ENCODE measurements at places on chromosomes 6 and 20.

DNA sequence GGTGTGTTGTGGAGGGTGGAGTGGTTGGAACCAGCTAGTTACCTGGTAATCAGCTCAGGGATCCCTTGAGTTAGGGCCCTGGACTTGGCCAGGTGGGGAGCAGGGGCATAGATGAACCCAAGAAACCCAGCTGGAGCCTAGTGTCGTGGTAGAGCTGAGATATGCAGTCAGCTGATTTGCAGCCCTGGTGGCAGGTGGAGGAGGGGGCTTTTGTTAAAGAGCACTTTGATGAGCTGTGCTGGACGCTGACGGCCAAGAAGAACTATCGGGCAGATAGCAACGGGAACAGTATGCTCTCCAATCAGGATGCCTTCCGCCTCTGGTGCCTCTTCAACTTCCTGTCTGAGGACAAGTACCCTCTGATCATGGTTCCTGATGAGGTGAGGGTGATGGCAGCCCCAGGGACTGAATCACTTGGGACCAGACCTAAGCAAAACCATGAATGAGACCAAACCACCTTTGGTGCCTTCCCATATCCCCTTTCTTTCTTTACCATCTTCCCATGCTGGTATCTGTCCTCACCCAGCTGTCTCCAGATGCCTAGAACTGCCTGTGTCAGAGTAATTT, 12.7 kb downstream of the DEF6 start:
- DNase-seq, result no peak

GRCh38 chr20:41424546-41424945, 57.9 kb upstream of the EMILIN3 start:
- DNase-seq, result no peak

DNA sequence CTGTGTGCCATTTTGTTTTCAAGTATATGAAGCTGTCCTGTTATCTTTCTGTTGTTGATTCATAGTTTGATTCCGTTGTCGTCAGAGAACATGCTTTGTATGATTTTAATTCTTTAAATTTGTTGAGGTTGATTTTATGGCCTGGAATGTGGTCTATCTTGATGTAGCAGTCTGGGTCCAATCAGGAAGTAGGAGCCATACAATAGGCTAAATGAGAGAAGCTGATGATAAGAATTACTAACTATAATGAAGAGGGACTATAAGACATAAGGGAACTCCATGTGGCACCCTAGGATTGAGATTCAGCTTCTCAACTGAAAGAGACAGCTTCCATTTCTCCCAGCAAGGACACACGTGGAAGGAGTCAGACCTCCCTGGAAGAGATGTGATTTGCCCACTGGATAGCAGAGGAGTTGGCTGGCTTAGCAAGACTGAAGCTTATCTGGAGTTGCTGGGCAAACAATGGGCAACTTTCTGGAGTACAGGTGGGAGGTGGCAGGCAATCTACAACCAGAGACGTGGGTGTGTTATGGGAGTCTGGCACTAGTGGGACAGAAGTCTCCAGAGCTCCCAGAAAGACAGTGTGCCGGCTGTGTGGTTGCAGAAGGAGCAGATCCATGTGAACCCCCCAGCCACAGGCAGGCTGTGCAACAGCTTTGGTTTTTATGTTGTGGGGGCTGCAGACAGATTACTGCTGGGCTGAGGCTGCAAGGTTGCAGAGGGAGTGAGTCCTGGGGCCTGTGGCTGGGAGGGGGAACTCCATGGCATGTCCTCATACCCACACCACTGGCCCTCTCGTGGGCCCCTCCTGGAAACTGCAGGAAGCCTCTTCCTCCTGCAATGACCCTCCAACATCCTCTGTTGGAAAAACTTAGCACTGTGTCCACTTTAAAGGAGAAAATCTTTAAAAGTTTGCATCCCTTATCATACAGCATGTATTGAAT, 7.1 kb downstream of the ZNF831 start:
- DNase-seq, result no peak

GRCh38 chr6:105859457-105859856, 226.7 kb upstream of the PRDM1 start:
- no peak for DNase-seq

DNA sequence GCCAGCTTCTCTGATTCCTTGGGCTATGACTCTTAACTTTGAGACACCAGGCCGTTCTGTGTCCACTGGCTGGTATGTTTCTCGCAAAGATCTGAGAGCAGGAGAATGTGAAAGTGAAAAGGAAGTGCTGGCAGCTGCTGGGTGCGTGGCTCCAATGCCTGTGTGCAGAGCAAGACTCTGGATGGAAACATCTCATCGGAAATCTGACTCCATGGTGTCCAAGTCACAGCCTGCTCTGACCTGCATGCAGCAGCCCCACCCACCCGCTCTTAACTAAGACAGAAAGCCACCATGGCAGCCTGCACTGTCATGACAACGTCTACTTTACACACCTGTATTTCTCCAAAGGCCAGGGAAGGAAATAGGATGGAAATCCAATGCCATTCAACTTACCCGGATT, 66.3 kb upstream of the MPC1 start:
- DNase-seq, result no peak

GRCh38 chr6:4313044-4313686, 177.8 kb upstream of the ECI2 start:
- no peak for DNase-seq

DNA sequence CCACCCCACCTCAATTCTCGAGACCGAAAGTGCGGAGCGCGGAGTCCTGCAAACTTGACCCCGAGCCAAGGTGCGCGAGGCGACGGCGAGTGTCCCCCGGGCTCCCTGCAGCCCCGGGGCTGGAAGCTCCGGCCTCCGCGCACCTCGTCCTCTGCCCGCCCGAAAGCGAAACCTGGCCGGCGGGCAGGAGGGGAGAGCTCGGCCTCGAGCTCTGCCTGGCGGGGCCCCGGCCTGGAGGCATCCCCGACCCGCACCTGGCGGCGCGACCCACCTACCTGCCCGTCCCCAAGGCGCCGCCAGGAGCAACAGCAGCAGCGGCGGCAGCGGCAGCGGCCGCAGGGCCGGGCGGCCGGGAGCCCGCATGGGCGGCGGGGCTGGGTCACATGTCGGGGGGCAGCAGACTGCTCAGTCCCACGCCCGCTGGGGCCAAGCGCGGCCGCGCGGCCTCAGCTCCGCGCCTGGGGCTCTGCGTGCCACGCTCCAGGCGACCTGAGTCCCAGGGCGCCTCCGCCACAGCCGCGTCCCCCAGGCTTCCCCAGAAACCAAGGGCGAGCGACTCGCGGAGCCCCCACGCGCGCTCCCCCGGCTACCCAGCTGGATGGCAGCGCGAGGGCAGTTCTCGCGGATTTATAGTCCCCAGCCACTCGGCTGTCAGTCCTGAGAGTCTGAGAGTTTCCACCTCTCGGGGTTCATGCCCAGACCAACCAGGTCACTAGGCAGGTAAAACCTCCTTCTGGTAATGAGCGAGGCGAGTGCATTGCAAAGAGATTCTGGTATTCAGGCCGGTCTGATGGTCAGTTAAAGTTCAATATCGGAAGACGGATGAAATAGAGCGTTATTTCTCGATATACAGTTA, at the start of gene IL20RA:
Gene IL20RA, minus strand, starts transcription at position 600 of the 856 bp plus-strand sequence. Its CDS starts 237 bp downstream, at position 363.
- DNase-seq, result no peak

- no peak for DNase-seq
These were observed 124.3 kb downstream of the MYLK4 start for GRCh38 chr6:2626401-2626800.

DNA sequence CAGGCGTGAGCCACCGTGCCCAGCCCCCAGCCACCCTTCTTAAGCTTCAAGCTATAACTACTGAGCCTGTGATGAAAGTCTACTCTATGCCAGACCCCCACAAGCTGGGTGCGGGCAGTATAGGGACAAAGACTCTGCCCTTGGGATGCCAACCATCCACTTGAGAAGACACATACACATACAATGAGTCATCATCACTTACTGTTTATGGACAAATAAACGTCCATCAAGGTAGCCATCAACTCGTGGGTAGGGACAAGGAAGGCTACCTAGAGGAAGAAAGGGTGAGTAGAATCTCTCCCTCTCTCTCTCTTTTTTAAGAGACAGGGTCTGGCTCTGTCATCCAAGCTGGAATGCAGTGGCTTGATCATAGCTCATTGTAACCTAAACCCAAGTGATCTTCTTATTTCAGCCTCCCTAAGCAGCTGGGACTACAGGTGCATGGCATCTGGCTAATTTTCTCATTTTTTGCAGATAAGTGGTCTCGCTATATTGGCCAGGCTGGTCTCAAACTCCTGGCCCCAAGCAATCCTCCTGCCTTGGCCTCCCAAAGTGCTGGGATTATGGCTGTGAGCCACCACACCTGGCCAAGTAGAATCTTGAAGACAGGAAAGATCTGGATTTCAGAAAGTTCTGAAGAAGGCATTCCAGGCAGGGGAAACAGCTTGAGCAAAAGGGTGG, 2.6 kb upstream of the TP53INP2 start:
- DNase-seq, result no peak

DNA sequence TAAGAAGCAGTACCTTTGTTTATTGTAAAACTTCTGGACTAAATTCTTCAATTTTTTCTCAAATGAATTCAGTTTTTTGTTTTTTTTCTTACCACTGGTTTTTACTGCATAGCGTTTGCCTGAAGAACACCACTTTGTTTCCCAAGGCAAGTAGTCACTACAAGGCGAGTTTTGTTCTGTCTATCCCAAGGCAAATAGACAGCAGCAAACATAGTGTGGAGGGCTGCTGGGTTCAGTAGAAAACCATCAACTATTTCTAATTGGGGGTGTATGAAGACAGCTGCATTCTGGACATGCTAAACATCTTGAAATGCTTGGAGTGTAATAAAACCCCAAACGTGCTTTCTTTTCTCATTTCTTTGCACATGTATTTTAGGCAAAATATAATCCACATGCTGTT, 197.4 kb downstream of the ESR1 start:
- no peak for DNase-seq

GRCh38 chr6:56689663-56690062, 47.0 kb upstream of the DST start:
- no peak for DNase-seq

GRCh38 chr6:31178143-31179041, 7.9 kb upstream of the POU5F1 start:
- DNase-seq, result no peak

DNA sequence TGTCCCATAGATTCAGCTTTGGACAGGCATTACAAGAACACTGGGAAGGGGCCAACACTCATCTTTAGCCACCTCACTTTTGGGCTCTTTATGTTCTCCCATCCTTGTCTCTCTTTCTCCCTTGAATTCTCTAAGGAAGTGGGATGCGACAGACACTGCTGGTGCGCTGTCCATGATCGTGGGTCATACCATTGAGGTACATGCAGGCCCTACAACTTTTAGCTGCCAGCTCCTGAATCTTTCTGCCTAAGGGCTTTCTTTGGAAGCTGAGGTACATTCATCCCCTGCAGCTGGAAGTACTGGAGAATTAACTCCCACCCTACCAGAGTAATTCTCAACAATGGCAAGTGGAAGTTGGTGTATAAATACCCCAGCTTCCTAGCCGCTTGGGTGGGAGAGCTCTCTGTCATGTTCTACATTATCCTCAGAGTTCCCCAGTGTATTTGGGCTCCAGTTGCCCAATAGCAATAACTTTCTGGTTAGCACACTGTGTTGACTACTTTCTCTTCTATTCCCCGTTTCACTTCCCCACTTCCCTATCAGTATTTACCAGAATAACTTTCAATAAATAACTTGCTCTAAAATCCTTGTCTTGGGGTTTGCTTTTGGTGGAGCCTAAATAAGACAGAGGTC, 309.4 kb upstream of the RNF24 start:
- no peak for DNase-seq

DNA sequence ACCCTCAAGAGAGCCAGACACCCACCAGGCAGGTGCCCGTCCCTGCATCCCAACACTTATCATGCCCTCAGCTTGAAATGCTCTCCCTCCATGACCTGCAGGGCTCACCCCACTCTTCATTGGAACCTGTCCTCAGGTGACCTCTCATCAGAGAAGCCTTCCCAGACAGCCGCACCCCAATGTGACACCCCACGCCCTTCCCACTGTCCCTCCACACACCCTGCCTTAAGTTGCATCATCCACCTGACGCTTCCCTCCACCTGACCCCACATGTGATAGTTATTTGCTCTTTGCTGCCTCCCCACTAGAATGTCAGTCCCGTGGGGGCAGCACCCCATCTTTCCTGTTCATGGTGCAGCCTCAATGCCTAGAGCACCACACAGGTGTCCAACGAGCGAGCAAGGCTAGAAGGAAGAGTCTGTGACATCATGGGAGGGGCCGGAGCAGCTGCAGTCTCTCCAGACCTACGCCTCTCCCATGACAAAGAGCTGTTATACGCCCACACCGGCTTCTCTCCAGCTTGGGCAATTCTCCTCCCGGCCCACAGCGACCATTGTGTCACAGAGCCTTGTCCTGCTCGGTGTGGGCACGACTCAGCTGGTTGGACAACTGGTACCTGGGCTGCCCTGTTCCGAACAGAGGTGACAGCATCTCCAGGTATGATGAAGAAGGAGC, 58.2 kb downstream of the NFATC2 start:
- DNase-seq, result no peak

DNA sequence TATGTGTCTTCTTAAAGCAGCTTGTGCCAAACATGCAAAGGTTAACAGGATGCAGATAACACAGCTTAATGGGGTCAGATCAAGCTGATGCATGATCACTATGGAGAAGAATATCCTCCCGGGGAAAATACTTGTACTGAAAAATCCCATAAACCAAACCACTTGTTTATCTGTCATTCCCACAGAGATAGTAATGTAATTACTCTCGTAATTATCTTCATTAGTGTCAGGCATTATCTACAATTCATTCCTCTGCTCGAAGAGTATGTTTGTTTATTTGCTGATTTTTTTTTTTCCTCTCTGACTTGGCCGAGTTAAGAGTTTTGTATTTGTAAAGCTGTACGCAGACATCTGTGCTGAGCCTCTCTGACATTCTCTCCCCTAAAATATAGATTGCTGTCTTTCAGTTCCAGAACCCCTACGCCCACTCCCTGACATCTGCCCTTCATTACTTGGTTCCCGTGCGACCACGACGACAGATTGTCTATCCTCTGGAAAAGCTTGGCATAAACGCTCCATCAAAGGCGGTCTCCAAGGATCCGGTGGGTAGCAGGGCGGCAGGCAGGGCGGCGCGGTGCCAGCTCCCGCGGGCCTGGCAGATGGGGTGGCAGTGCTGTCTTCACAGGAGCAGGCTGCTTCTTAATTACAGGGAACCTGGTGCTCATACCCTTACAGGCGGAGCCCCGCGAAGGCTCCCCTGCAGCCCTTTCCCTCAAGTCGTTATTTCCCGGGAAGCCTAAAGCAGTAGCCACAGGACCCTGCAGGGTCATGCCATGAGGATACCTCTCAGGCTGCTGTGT, 147.2 kb downstream of the CFAP61 start:
- no peak for DNase-seq

DNA sequence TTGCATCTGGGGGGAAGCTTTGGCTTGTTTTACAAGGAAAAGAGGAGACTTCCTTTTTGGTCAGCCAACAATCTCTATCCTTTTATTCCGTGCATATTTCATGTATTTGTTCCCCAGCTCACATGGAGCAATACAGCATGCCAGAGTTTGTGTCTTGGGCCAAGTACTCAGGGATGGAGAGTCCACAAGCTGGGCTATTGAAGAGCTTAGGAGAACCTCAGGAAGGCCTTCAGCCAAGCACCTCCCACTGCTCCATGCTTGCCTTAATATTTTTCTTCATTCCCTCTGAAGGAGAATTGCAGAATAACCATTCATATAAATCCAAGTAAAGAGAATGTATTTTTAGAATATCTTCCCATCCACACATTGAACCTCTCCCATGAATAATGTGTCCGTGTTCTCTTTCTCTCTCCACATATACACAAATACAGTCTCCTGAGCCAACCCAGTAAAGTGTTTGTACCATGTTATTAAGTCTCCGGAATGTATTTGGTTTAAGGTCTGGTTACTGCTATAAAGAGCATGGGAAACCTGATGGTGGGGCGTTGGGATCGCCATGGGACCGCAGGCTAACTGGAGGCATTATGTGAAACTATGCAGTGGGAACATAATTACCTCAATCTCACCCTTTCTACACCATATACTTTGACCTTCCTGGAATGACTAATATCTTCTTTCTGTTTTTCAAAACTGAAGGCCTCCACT, 3.0 kb downstream of the LAMA4 start:
- DNase-seq, result no peak
